ENCODE measurements at places on chromosomes 7 and 10.

GRCh38 chr10:124172181-124172916 is 79.0 kb upstream of the CHST15 start:
- DNase-seq, result no peak

DNA sequence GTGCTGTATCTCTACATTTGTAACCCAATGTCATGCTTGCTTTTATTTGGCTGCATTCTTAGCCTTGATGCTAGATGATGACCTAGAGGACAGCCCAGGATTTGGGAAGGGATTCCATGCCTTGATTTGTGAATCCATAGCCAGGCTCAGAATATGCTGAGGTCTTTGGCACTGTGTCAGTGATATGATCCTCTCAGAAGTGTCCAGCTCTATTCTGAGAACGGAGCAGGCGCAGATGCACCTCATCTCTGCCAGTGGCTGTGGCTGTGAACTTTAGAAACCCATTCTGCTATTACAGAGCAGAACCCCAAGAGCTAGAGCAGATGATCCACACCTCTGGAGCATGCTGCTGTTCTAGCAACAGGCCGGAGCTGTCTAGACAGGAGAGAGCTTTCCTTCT is 212.8 kb downstream of the TRIL start:
- no peak for DNase-seq

DNA sequence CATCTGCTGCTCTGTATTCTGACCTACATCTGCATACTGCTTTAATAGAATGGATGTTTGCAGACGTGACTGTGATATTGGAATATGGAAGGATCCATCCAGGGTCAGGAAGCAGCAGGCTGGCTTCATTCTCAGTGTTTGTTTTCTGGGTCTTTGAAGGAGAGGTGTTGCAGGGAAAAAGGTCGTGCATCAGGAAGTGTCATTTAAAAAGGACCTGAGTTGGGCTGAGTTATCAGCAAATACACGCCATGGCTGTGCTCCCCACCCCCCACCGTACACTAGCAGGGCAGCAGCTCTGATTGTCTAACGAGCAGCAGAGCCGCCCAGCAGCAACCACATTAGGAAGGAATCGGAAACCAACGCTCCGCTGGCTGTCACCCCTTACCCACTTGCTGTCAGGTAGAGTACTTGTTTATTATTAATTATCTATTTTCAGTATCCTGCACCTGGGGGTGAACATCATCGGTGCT is 63.1 kb upstream of the STEAP1B start:
- no peak for DNase-seq

DNA sequence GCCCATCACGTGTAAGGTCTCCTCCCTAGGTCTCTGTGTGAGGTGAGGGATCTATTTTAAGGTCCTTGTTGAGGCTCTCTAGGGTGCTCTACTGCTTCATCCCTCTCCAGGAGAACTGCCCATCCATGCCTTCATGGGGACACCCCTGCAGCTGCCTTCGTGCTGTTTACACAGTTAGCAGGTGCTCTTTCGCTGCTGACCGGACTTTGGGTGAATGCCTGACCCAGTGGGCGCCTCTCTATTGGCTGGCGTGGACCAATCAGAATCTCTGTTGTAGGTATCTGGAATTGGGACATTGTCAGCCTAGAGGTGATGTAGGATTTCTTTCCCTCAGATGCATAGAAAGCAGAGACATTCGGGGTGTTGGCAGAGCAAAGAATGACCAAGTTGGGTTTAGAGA is 38.7 kb upstream of the HMX3 start:
- no peak for DNase-seq

DNA sequence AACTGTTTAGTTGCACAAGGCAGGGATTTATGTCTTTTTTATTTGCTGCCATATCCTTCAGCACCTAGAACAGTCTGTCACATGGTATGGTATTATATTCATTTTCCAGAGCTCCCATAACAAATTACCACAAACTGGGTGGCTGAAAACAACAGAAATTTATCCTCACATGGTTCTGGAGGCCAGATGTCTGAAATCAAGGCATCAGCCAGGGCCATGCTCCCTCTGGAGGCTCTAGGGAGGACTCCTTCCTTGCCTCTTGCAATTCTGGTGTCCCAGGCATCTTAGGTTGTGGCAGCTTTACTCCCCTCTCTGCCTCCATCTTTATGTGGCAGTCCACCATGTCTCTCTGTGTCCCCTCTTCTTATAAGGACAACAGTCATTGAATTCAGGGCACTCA is 43.1 kb downstream of the MET start:
- no peak for DNase-seq

GRCh38 chr10:77529050-77529576 is 108.5 kb downstream of the KCNMA1 start:
- no peak for DNase-seq

Data from stimulated activated CD8-positive, alpha-beta memory T cell treated with anti-CD3 and anti-CD28 coated beads, Interleukin-2, amount 100 ng/mL, for 1 hour (primary cell).